ENCODE measurements at places on chromosomes 2 and 18.

GRCh38 chr18:644395-645004, 13.0 kb upstream of the TYMS start:
- DNase-seq: no peak

- no peak for DNase-seq
Observed at GRCh38 chr2:238811759-238812158, 36.1 kb upstream of the TWIST2 start.

DNA sequence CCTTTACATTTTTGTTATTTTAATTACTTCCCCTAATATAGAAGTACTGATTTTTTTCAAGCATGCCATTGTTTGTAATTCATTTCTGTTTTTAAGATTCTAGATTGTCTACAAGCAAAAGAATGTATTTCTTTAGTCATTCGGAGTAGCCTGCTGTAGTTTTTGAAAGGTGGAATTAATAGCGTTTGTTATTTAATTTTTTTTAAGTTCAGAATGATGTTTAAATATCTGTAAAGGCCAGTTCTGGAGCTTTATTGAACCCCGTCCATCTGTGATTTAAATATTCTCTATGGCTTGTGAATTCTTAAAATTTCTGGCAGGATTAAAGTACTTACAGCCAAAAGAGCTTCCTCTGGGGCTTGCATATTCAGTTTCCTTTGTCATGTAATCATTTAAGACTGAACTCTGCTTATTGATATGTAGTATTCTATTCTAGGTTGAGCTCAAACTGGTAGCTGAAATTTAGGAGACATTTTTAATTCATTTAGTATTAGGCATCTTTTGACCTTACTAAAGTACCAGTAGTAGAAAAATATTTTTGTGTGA, 5.2 kb downstream of the TGIF1 start:
- no peak for DNase-seq

DNA sequence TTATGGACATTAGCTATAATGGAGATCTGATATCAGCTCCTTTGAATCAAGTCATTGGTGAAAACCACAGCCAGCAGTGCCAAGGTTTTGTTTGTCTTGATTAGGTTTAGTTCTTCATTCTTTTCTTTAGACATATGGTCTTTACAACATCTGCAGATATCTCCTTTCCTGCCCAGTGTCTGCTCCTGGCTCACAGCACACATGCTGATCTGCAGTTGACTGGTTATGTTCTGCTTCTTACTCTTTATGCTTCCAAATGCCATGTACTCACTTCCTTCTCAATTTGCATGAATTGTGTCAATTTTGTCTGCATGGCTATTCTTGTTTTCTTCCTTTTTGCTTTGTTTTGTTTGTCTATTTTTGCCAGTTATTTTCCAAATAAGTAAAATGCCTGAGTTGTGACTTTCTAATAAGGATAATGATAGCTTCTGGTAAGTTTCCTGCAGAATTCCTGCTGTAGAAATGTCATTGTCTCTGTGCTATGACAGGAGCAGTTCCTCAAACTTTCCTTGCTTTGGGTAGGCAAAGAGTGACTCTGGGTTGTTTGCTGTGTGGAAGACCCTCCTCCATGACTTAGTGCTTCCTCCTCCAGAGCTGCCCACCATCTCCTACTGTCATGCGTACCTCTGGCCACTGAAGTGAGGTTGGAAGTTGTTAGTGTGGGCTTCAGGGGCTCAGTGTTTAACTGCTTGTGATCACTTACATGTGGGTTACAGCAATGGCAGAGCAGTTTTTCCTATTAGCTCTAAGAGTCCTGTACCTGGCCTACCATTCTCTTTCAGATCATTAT, 8.2 kb downstream of the ARHGAP25 start:
- DNase-seq: peak; percentile 16

GRCh38 chr2:172339371-172340010, 87.9 kb upstream of the ITGA6 start:
- DNase-seq: peak; percentile 36

DNA sequence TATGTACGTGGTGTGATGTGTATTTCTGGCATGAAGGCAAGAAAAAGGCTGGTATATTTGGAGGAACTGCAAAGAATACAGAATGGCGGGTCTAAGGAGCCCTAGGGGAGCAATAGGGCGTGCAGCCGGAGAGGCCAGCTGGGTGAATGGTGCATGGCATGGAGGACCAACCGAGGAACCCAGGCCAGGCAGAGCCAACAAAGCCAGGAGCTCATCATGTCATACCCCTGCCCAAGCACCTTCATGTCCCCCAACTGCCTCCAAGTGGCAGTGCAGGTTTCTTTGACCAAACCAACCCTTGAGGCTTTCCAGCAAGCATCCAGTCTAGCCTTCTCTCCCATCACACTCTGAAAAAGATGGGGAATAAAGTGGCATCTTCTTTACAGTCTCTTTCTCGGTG, 8.9 kb upstream of the KCNK3 start:
- DNase-seq: no peak

- no peak for DNase-seq
Observed at GRCh38 chr2:111184725-111185310, 64.1 kb downstream of the BCL2L11 start.

DNA sequence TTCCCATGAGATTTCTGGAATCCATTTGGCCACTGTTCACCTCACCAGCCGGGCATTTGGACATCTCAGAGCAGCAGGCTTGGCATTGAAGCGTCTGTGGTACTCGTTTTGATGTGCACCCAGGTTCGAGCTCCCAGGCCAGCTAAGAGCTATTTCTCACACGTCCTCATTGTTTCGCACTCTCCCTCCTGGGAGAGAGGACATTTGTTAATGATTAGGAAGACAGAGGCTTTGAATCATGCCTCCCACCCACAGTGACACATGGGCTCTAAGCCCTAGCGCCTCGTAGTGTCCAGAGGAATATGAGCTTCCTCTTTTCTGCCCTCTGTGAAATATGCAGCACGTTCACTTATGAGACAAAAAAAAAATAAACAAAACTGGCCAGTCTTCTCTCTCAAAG, 361.8 kb downstream of the RND3 start:
- DNase-seq: no peak

DNA sequence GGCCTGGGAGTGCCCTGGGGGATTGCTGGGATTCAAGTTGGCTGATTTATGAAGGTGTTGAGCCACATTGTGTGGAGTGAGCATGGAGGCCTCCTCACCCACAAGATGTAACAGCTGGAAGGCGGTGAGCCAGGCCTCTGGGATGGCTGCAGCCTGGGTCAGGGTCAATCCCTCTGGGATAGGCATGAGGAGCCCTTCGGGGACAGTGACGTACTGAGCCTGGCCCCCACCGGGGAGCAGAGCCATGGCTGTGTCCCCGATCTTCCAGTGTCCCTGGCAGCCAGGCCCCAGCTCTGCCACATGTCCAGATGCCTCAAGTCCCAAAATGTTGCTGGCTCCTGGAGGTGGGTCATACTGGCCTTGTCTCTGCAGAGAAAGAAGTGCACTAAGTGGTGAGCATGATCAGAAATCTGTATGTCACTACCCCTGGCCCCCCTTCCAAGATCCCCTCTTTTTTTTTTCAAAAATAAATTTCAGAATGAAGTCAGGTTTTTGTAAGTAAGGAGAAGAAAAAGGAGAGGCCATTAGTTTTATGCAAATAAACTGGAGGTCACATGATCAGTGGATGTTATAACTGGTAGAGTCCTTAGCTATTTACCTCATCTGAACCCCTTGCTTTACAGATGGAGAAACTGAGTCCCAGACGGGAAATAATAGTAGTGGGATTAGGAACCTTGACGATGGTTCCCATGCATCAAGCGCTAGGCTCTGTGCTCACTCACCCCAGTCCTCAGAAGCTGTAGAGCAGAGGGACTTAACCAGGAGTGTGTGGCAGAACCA, 1.7 kb downstream of the TP53I3 start:
- no peak for DNase-seq

DNA sequence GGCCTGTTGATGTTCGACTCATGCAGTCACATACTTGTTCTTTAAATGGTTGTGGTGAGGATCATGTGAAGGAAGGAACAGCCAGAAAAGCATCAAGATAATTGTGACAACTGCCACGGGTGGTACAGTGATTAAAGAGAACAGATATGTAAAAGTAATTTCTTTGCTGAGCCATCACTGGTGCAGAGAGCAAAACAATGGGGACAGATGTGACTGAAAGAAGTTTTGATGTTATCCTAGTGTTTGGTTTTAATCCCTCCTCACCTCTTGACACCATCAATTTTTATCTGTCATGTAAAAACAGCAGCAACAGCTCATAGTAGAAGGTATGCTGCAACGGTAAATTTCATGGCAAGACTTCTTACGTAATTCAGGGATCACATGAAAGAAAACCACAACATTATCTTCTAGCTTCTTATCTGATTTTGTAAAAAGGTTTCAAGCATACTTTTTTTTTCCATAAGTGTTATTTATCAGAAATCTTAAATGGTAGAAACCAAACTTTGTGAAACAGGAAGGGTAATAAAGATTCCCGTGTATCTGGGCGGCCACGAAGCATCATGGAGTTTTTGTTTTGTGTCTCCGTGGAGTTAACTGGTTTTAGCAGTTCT, 65.2 kb downstream of the PLCL1 start:
- no peak for DNase-seq

GRCh38 chr2:226971084-226971483, 135.2 kb downstream of the RHBDD1 start:
- no peak for DNase-seq

- DNase-seq: no peak
Observed at GRCh38 chr2:18425210-18425703, 135.2 kb downstream of the RDH14 start.

DNA sequence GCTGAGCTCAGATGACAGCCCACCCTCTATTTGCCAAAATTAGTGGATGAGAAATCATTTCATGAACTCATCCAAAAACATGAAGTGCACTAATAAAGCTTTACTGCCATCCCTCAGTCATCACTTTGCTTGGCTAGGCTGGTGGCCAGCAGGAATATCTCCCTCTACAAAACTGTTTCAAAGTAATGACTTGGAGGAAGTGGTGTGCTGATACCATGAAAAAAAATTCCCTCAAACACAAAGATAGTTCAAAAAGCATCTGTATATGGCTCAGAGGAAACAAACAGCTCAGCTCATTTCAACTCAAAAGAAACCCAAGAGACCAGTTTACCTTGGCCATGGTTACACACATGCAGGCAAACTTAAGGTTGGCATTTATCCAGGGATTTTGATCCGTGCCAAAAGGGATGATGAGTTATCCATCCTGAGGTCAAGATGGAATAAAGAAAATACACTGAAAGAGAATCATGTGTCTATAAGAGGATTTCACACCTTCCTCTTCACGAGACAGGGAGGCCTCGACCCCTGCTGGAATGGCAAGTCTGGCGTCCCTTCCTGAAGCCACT, 18.4 kb upstream of the WIPF1 start:
- DNase-seq: no peak
